Lower leg skin (tissue), 4 donors: ENCODE measurements at places on chromosomes 12 and 14.

DNA sequence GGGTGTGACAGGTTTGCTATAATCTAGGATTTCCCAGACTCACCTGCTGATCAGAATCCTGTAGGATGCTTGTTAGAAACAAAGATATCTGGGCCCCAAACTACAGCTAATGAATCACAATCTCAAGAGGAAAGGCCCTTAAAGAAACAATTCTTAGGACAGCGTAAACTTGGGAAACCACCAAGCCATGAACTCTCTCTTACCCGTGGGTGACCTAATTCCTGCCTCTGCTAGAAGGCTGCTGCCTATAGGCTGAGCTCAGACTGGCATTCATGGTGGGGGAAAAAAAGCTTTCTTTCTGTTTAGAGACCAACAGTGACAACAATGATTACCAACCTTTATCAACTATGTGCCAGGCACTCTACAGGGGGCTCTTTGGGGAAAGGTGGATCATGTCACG is 213.9 kb upstream of the FKBP4 start:
- no peak for DNase-seq

DNA sequence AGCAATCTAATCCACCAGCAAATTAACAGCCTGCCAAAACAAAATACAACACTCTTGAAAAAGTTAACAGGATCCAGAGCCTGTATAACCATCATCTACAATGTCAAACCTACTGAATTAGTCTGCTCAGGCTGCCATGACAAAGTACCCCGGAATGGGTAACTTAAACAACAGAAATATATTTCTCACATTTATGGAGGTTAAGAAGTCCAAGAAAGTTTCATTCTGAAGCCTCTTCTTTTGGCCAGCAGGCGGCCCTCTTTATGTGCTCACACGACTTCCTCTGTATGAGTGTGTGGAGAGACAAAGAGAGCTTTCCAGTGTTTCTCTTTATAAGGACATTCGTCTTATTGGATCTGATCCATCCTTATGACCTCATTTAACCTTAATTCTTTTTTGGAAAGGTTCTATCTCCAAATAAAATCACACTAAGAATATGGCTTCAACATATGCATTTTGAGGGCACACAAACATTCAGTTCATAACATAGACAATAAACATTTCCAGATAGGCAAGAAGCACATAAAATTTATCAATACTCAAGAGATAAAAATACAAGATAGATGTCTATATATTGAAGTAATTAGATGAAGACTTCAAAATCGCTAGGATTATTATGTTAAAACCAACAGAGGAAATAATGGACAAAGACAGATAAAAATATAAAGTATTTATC is 5.9 kb upstream of the RERG start:
- no peak for DNase-seq

- DNase-seq: no peak
Observed at GRCh38 chr14:20632448-20632830, 9.1 kb downstream of the OR6S1 start.

DNA sequence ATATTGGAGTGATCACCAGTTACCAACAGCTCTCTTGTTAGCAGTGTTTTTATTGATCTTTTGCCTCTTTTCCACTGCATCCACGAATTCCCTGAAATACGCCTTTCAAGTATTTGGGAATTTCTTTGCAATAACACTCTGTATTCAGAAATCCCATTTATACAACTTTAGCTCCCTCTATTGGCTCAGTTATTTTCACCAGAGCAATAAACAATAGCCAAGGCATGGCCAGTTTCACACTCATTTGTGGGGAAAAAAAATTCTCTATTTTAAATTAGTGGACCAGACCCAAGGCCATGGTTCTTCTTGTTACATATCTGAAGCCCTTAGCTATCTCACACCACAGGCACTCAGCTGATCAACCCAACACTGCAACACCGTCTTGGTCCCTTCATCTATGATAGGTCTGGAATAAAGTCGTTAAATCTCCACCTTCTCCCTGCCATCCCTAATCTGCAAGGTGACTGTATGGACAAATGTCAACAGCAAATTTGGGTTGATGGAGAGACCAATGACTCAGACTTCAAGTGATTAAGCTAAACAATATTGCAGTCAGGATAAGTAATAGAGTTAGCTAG is 92.4 kb upstream of the TMEM260 start:
- no peak for DNase-seq

DNA sequence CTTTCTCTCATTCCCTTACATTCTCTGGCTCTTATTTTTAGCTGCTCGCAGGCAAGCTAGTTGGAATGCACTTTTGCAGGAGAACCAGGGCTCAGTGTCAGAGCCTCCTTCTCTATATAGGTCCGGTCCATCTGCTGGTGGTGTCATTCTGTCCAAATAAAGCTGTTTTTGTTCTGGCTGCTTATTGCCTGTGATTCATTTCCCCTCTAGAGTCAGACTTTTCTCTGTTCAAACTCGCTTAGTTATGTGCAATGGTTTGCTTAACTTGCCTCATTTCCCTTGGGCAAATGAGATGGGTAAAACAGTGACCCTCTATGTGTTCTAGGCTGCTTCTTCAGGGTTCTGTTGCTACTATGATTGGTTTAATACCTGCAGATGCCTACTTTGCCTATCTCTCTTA is 2.9 kb downstream of the SMARCD1 start:
- DNase-seq: no peak

- DNase-seq: no peak
Observed at GRCh38 chr14:32571551-32571950, 242.5 kb downstream of the AKAP6 start.

GRCh38 chr12:125643055-125643454 is 577.8 kb downstream of the AACS start:
- no peak for DNase-seq

- no peak for DNase-seq
Observed at GRCh38 chr12:132638541-132639408, 20.2 kb downstream of the P2RX2 start.

GRCh38 chr12:109716512-109717389 is 3.1 kb downstream of the FAM222A start:
- peak; percentile 55 for DNase-seq

DNA sequence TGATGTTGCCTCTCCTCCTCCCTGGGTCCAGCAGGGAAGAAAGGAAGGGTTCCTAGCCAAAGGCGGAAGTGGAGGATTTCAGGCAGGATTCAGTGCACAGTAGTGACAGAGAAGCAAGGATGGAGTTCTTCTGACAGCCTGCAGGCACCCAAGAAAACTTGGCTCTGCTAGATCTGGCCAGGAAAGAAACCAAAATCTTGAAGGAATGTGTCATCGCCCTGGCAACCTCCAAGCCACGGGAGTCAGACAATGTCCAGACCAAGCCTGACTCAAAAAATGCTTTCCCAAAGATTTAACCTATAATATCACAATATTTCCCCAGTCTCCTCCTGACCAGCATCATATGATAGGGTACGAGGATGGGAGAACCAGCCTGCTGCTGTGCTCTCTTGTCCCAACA is 22.8 kb upstream of the DHRS4 start:
- DNase-seq: no peak

GRCh38 chr14:23351681-23352505 is 794 bp downstream of the SLC22A17 start:
- peak; percentile 70 for DNase-seq

DNA sequence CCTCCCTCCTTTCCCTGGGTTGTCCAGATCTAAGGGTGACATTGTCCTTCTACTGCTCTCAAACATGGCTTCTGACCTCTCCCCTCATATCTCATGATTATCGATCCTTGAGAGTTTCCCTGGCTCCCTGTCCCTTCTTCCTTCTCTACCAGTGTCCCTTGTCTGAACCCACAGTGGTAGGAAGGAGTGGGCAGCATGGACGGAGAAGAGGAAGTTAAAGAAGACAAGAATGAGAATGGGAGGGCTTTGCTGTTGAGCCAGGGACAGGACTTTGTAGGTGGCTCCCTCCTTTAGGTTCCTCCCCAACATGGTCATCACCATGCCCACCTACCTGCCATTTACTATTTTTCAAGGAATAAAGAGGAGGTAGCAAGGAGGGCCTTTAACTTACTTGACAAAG is 166.7 kb downstream of the TMEM117 start:
- no peak for DNase-seq

DNA sequence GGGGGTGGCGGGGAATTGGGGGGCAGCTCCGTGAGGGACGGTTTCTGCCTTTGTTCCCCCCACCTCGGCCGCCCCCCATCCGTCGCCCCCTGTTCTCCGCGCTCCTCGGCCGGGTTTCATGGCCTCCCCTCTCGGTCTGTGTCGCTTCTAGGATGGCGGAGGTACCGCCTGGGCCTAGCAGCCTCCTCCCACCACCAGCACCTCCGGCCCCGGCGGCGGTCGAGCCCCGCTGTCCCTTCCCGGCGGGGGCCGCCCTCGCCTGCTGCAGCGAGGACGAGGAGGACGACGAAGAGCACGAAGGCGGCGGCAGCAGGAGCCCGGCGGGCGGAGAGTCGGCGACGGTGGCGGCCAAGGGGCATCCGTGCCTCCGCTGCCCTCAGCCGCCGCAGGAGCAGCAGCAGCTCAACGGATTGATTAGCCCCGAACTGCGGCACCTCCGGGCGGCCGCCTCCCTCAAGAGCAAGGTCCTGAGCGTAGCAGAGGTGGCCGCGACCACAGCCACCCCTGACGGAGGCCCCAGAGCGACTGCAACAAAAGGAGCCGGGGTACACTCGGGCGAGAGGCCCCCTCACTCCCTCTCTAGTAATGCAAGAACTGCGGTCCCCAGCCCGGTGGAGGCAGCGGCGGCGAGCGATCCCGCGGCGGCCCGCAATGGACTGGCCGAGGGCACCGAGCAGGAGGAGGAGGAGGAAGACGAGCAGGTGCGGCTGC is 575 bp downstream of the NAA30 start:
- DNase-seq: peak; percentile 87

- no peak for DNase-seq
Observed at GRCh38 chr14:73312687-73313086, 75.4 kb downstream of the PAPLN start.

DNA sequence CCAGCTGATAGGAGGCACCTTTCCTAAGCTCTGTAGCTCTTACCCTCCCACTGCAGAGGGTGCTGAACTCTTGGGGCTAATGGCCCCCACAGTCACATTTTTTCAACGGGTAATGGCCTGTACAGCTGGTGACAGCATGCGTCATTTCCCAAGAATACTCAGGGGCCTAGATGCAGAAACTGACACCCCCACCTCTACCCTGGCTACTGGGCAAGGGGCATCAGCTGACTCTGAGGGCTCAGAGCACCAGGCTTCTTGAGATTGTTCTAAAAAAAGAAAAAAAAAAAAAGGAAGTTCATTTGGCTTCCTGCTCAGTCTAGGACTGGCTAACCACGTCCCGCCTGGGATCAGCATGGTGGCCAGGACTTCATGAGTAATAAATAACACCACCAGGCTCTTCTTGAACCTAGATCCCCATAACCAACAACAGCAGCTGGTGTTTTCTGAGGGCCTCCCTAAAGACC is 35.2 kb downstream of the ZFP36L1 start:
- DNase-seq: no peak

DNA sequence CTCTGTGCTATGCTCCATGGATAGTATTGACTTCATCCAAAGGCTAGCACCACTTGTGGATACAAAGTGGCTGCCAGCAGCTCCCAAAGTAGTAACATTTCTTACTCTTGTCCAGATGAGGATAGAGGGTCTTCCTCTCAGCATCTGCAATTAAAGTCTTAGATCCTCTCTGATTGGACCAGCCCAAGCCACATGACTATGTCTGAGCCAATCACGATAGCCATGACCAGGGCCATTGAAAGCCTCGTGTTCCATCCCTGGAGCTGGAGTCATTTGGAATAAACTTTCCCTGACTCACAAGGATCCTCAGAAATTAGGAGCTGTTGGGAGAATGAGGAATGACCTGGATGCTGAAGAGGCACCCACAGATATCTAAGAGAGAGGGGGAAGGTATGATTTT is 28.5 kb upstream of the SLC24A4 start:
- DNase-seq: no peak

DNA sequence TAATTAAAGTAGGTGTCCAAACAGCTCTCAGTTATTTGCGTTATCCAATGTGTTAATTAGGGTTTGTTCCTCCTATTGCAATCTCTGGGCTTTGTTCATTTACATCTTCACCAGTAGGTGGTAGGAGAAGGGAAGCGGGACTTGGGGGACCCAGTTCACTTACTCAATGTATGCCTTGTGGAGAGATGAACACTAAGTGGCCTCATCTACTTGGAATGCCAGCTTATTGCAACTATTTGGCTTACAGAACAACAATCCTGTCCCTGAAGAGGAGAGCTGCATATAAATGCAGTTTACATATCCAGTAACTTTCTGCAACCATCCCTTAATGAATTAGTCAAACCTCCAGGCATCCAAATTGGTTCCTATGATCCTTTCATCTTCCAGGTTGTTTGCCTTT is 417.1 kb upstream of the CCDC196 start:
- DNase-seq: no peak
